ENCODE measurements at places on chromosomes 1 and 21.
A peak's percentile ranks its signal among the peaks of the same experiment; 100 is the strongest.

DNA sequence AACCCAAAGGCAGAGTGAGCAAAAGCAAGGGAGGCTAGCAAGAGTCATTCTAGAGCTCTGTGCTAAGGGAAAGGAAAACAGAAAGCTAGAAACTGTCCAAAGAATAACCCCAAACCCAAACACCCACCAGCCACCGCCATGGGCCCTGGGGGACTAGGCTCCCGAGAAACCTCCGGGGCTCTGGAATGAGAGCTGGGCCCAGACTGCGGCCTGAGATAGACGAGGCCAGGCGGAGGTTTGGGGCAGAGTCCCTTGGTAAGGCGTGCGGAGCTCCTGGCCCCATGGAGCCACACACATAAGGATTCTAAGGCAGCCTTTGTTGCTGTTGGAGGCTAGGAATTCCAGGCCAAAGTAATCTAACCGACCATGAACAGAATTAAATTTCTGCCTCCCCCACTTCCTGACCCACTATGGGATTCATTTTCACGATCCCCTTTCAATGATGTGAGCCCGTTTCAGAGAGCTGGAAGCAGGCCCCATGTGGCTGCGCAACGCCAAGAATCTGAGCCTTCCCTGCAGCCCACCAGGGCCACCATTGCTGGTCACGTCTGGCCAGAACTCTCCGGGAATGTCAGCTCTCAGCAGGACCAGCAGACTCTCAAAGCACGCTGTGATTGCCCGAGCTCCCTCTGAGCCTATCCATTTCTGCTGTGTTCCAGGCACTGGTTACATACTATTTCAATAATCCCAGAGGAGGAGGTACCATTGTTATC is 145.0 kb downstream of the TRABD2B start:
- DNase-seq = no peak

DNA sequence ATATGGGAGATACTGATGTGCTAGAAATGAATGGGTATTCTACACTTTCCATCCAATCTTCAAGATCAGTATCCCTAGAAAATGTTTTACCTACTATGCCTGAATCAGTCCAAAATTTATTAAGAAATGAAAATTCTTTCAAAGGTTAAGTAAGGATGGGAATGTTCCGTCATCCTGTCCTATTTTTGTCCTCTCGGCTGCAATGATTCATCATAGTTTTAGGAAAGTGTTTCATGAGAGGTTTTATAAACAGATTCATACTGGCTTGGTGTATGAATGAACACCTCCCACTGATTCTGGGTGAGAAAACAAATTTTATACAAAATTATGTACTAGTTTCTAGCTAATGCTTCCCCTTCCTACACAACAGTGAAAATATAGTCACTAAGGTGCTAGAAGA is 504.6 kb upstream of the NR5A2 start:
- no peak for DNase-seq

DNA sequence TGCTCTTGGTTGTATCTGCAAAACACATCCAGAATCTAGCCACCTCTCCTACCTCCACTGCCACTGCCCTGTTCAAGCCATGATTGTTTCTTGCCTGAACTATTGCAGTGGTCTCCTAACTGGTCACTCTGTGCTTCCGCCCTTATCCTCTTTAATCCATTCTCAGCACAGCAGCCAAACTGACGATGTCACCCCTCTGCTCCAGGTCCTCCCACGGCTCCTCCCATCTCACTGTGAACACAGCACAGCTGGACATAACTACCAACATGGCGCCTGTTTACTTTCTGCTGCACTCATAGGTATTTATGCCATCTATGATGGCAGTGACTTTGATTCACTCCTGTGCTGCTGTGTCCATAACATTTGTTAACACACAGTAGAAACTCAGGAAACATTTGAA is 406.7 kb downstream of the DISC1 start:
- no peak for DNase-seq

GRCh38 chr1:110524311-110525248 is 5.6 kb upstream of the KCNA10 start:
- peak; percentile 3 for DNase-seq

GRCh38 chr1:197659171-197659570 is 116.1 kb downstream of the DENND1B start:
- no peak for DNase-seq

GRCh38 chr1:242824435-242824834 is 299.9 kb upstream of the PLD5 start:
- no peak for DNase-seq

DNA sequence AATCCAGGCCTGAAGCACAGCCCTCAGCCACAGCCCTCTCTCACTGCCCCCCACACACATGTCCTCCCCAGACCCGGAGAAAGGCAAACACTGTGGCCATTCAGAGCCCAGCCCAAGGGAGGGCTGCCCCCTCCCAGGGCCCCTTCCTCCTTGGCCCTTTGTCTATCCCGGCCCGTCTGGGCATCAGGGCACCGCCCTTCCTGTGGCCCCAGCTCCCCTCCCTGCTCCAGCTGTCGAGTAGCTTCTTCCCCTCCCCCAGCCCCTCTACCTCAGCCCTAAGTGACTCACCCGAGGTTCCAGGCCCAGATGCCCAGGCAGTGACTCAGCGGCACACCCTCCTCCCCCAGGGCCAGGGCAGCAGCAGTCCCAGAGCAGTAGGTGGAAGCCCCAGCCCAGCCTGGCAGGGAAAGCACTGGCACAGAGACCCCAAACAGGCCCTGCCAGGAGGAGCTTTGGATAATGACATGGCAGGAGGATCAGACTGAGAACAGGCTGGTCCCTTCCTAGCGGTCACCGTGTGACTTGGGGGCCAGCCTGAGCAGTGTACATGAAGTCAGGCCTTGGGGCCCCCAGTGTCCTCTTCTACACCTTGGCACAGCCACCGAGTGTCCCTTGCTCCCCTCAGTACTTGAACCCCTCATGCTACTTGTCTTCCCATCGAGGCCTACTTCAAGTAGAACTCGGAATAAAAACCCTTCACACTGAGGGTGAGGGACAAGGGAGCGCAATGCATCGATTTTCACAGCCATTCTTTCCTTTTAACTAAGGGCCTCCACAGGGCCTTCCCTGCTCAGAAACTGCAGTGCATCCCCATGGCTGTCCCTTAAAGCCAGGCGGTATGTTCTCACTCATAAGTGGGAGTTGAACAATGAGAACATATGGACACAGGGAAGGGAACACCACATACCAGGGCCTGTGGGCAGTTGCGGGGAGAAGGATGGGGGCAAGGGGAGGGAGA is 1.0 kb upstream of the S100A2 start:
- DNase-seq = peak; percentile 88

- peak; percentile 3 for DNase-seq
Measured at GRCh38 chr1:20440785-20441200, 45.2 kb downstream of the CAMK2N1 start.

GRCh38 chr1:245578308-245578707 is 423.5 kb downstream of the KIF26B start:
- no peak for DNase-seq

- DNase-seq = no peak
Measured at GRCh38 chr1:109927911-109928321, 17.3 kb downstream of the CSF1 start.

- DNase-seq = peak; percentile 34
Measured at GRCh38 chr1:3787349-3787715, 9.0 kb downstream of the LRRC47 start.

GRCh38 chr1:204093421-204093717 is 20.5 kb downstream of the SOX13 start:
- no peak for DNase-seq

GRCh38 chr1:21269461-21270085 is 20.7 kb downstream of the ECE1 start:
- no peak for DNase-seq

- DNase-seq = peak; percentile 14
Measured at GRCh38 chr1:45205011-45205909, 1.1 kb downstream of the ZSWIM5 start.

DNA sequence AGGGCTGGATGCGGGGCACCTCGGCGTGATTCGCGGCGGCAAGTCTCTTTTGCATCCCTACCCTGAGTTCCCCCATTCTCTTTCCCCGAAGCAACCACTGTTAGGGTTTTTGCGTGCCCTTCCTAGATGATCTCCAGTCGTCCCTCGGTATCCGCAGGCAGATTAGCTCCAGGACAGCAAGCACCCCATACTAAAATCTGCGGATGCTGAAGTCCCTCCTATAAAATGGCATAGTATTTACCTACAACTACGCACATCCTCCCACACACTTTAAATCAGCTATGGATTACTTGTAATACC is 22.8 kb upstream of the CFAP126 start:
- DNase-seq = no peak

DNA sequence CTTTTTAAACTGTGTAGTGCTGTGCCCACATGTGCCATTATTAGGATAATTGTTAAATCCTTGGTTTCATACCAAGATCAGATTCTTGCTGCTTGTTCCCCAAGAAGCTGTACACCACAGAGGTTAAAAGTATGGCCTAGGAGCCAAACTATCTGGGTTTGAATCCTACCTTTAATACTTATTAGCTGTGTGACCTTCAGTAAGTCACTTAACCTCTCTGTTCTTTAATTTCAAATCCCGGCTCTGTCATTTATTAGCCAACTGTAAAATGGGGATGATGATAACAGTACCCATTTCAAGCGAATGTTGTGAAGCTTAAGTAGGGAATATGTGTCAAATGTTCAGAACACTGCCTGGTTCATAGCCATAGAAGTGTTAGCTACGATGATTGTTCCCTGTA is 32.6 kb downstream of the NKAIN1 start:
- no peak for DNase-seq

DNA sequence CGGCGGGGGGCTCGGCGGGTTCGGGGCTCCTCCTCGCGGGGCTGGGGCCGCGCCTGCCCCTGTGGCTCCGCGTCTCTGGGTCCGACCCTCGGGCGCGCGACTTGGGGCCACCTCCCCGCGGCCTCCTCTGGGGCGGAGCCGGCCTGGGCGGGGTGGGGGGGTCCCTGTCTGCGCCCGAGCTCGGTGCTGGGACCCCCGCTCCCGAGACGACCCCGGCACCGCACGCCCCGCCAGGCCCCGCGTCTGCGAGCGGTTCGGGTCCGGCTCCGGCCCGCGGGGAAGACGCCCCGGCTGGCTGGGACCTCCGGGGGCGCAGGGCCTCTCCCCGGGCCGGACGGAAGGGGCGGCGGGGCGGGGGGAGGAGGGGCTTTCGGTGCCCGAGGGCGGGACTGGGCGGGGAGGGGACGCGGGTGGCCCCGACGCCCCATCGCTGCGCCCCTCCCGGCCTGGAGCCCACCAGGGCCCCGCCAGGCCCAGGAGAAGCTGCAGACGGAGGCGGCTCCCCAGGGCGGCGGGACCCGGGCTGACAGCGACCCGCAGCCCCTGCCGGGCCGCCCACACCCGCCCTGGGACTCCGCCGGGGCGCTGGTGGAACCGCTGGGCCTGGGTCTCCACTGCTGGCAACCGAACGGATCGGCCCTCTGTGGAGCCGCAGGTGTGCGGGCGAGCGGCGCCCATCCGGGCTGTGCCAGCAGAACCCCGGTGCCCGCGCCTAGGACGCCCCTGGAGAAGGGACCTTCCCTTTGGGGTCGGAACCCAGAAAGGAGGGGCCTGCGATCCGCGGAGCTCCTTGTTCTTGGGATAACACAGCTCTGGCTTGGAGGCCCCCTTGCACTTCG is 610 bp downstream of the COL6A2 start:
- DNase-seq = no peak

GRCh38 chr1:169534653-169535052 is 48.9 kb upstream of the SLC19A2 start:
- no peak for DNase-seq

DNA sequence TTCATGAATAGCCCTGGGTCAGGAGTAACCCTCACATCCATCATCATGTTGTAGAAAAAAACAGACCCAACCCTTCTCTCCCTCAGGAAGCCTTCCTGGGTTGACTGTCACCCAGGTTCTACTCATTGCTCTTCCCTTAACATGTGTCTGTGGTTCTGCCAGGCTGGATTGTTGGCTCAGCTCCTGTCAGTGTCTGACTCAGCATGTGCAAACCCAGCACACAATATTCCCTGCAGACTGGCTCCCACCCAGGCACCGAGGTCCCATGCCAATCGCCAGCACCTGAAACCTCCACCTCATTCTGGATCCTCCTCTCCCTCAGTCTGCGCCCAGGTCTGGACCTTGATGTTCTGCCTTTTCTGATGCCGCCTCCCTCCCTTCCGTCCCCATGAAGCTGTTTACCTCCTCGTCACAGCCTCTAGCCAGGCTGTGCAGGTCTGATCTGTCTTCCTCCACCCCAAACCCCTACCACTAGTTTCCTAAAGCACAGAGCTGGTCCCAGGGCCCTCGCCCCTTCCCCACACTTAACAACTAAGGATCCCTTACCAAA is 4.3 kb upstream of the S100A8 start:
- DNase-seq = no peak

- DNase-seq = no peak
Measured at GRCh38 chr1:30085811-30086770, 637.3 kb downstream of the MATN1 start.

- DNase-seq = no peak
Measured at GRCh38 chr1:181386340-181386739, 97.0 kb upstream of the CACNA1E start.

- no peak for DNase-seq
Measured at GRCh38 chr1:192601567-192601966, 26.0 kb downstream of the RGS1 start.

DNA sequence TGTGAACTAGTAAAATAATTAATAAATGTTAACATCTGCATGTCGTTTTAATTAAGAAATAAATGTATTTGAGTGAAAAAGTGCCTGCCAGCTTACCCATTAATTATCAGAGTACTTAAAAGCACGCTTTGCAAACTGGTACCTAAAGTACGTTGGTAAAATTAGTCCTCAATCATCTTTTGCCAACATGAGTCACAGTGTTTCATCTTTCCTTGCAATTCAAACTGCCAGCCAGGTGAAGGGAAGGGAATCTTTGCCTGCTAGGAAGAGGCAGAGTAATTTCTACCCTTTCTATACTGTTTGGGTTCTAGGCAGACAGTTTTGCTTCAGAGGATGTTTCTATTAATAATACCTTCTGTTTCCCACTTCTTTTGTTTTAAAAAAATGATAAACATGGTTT is 57.2 kb upstream of the CNIH3 start:
- DNase-seq = no peak

DNA sequence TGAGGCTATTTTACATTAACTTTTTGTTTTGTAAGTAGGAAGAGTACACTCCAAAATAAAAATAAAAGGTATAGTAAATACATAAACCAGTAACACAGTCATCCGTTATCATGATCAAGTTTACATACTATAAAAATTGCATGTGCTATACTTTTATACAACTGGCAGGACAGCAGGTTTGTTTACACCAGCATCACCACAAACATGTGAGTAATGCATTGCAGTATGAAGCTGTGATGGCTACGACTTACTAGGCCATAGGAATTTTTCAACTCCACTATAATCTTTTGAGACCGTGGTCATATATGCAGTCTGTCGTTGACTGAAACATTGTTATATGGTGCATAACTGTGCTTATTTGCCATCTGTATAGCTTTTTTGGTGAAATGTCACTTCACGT is 106.2 kb downstream of the CENPF start:
- DNase-seq = no peak

- no peak for DNase-seq
Measured at GRCh38 chr1:167165948-167166689, 54.6 kb upstream of the POU2F1 start.

- no peak for DNase-seq
Measured at GRCh38 chr1:61160526-61160925, 78.2 kb downstream of the NFIA start.
